BJ (cell line): ENCODE measurements at places on chromosomes 16 and 17. TPM values are rescaled to one million over a fixed set of nuclear protein-coding genes. Genes with fewer than 3 reads are reported as not detected.

The NIP7 gene
- polyA plus RNA-seq: 6.4 and 9.1 TPM in 2 replicates

The EVI2B gene
- polyA plus RNA-seq: 0.12 and 0.43 TPM in 2 replicates

The UNKL gene
- 7.9 and 15.4 TPM in 2 replicates for polyA plus RNA-seq

The MPV17L gene
- 0.38 and 0.42 TPM in 2 replicates for polyA plus RNA-seq

- DNase-seq: no peak
Observed at GRCh38 chr16:89350701-89351380, 133.3 kb downstream of the ZNF778 start.

GRCh38 chr17:36655726-36656125 lies 54.3 kb downstream of the MRM1 start:
- DNase-seq: no peak

DNA sequence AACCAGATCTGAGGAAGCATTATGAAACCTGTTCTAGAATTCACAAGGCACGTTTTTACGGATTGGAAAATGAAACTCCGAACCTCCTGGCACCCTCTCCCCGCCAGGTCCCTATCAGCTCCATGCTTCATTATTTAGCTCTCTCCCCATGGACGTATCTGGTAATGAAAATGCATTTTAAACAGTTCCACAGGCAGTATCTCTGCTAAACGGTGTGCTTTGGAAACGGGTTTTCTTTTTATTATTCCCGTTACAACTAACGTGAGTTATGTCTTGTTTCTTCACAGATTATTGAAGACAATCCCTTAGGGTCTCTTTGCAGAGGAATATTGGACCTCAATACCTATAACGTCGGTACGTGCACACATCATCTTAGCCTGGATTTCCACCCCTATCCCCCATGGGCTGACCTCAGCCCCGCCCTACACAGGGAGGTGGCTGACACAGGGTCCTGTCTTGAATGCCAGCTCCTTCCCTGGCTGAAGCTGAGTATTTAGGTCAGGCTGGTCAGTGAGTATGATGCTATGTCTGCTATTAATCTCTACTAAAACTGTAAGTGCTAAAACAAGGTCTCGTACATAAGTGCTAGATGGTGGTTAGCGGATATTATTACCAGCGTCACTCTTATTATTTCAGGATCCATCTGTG lies 82.9 kb downstream of the SDR42E1 start:
- no peak for DNase-seq

- no peak for DNase-seq
Observed at GRCh38 chr17:65029605-65030336, 26.8 kb downstream of the GNA13 start.

DNA sequence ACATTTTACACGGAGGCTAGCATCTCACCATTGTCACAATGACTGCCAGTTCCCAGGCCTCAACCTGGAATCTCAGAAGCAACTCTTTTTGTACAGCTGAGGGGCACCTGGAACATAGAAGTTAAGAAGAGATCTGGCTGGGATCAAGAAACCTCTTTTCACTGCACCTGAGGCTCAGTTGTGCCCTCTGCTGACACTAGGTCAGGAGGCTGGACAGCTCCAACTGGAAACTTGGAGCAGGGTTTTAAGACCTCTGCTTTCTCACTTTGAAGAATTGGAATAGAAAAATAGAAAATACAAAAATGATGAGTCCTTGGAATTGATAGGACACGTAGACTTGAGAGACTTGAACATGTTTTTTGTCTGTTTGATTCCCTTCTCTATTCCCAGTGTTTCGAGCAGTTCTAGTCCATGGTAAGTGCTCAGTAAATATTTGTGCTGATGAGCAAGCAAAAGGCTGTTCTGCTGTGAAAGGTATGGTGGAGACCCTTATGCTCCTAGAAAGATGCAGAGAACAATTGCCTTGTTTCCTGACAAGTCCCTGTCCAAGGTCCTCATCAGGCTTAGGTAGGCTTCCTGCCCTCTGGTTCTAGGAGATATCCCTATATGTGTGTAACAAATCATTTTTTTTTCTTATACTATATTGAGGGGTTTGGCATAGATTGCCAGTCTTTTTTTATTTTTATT lies 13.6 kb upstream of the PPM1D start:
- DNase-seq: no peak

DNA sequence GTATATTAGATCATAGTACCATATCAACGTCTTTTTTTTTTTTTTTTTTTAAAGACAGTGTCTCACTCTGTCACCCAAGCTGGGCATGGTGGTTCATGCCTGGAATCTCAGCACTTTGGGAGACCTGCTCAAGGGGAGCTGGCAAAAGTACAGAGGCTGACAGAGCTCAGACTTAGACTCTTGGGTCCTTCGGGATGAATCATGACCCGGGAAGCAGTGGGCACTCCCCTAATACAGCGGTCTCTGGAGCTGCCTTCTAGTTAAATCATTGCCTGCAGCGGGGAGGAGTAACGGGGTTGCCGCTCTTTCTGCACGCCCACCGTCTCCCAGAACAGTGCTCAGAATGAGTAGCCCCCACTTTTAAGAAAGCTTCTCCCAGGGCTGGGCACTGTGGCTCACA lies 174.4 kb downstream of the CPPED1 start:
- DNase-seq: no peak
